ENCODE measurements at places on chromosomes 5 and 9. TPM values are rescaled to one million over a fixed set of nuclear protein-coding genes. Genes with fewer than 3 reads are reported as not detected.
A peak's percentile ranks its signal among the peaks of the same experiment; 100 is the strongest.

DNA sequence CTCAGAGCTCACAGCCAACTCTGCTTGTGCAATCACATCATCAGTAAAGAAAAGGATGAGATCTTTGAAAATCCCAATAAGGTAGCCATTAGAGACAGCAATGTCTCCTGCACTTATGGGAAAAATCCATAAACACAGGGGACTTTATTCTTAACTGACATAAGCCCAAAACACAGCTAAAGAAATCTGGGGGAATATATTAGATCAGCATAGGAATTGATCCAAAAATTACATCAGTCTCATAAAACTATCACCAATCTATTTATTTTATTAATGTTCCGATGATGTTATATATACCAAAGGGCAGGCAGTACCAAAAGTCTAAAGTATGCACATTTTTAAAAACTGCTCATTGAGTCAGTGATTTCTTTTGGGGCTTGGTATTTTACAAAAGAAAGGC, 6.9 kb downstream of the MRPS27 start:
- no peak for DNase-seq

DNA sequence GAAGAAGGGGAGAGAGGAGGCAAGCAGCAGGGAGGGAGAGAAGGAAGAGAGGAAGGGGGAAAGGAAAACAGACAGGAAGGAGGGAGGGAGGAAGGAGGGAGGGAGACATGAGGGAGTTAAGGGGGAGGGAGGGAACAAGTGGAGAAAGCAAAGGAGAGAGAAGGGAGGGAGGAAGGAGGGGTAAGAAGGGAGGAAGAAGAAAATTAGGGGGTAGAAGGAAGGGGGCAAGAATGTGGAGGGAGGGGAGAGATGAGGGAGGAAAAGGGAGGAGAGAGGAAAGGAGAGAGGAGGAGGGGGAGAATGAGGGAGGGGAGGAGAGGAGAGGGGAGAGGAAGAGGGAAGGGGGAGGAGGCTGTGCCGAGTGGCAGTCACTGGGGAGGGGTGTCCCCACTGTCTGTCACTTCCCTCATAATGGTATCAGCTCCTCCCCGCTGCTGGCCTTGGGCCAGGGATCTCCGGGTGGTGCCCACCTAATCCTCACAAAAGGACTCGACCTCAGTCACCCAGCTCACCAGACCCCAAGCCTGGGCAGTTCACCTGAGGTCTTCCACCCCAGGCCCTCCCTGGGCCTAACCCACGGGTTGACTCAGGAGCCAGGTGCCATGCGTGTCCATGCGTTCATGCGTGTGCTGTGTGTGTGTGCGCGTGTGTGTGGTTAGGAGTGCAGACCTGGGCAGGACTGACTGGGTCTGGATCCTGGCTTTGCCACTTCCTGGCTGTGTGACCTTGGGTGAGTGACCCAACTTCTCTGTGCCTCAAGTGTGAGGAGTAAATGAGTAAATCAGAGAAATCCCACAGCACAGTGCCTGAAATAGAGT, 18.1 kb downstream of the C9orf50 start:
- no peak for DNase-seq

DNA sequence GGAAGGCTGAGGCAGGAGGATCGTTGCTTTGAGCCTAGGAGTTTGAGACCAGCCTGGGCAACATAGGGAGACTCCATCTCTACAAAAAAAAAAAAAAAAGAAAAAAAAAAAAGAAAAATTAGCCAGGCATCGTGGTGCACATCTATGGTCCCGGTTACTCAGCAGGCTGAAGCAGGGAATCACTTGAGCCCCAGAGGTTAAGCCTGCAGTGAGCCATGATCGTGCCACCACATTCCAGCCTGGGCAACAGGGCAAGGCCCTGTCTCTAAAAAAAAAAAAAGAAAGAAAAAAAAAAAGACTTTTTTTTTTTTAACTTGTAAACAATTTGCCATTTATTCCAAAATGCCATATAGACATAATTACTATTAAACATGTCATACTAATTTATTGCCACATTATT, 64.5 kb downstream of the SERINC5 start:
- DNase-seq: no peak

GRCh38 chr9:104842698-104843097, 78.8 kb downstream of the NIPSNAP3B start:
- DNase-seq: no peak

- DNase-seq: no peak
Observed at GRCh38 chr9:133603135-133603927, 5.9 kb downstream of the FAM163B start.

DNA sequence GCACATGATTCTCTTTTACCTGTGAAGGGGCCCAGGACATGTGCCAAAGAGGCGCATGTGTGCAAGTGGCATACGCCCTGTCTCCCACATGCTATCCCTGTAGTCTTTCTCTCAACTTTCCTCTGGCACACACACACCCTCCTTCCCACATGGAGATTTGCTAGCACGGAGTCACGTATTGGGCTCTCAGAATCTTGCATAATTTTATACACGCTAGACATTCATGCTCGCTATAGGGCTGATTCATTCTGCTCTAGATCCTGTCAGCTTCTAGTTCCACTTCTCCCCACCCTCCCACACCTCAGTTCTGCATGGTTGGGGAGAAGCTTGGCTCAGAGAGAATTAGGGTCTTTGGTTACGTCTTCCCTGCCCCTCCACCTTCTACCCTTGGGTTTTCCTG, 72.8 kb downstream of the CD180 start:
- no peak for DNase-seq

DNA sequence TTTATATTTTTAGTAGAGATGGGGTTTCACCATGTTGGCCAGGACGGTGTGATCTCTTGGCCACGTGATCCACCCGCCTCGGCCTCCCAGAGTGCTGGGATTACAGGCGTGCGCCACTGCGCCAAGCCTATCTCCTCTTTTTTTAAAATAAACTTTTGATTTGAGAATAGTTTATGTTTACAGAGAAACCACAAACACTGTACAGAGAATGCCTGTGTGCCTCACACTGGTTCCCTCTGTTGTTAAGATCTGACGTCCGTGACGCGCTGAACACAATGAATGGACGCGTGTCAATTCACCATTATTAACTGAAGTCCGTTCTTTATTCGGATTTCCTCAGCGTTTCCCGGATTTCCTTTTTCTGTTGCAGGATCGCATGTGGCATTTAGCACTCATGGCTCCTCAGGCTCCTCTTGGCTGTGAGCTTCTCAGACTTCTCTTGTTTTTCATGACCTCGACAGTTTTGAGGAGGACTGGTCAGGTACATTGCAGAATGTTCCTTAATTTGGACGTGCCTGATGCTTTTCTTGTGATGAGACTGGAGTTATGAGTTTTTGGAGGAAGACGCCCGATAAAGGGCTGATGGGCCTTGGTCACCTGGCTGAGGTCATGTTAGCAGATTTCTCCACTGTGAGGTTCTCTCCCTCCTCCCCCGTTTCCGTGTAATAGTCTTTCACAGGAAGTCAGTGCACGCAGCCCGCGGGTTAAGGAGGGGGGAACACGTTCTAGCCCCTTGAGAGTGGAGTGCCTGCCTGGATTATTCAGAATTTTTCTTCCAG, 69.6 kb downstream of the ANKRD33B start:
- no peak for DNase-seq

- DNase-seq: no peak
Observed at GRCh38 chr9:93128011-93128714, 5.9 kb downstream of the NINJ1 start.

DNA sequence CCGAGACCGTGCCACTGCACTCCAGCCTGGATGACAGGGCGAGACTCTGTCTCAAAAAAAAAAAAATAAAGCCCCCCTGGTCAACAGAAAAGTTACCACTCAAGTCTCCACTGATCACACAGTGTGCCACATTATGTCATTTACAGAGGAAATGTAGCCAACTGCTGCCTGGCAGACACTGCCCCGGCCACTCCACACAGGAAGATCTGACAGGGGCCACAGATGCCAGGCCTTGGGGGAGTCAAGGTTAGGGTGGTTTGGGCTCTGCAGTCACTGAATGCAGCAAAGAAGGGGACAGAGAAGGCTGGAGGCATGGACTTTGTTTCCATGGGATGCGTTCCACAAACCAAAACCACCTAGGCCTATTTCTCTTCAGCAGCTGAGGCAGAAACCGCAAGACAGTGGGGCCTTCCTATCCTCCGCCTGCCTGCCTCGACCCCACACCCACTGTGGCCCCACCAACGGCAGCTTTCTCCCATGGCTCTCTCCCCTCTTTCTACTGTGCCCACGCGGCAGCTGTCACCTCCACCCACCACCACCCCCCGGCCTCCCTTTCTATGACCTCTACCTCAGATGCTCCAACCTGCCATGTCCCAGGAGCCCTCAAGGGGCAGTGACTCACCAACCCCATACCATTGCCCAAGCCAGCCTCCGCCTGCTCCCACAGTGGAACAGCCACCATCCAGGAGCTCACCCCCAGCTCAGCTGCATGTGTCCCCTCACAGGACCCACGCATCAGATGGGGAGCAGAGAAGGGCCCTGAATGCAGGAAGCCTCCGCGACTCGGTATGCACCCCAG, 12.4 kb downstream of the IPPK start:
- no peak for DNase-seq

GRCh38 chr9:33178972-33179697, 12.0 kb upstream of the B4GALT1 start:
- DNase-seq: no peak

- no peak for DNase-seq
Observed at GRCh38 chr5:50655810-50656205, 10.6 kb upstream of the PARP8 start.

DNA sequence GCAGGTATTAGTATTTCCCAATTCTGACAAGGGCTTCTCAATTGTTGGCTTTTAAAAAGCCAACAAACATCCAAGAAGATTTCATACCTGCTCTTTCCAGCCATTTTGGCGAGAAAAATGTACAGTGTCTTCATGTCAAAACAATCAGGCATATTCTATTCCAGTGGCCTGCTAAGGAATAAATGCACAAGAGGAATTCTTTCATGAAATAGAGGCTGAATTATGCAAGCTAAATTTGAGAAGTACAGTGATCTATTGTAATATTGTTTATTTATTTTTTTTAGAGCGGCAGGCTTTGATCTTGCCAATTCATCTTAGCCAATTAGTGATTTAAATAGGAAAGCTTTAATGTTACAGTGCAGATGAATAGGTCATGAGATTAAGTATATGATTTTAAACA, 49.3 kb downstream of the NLN start:
- no peak for DNase-seq

DNA sequence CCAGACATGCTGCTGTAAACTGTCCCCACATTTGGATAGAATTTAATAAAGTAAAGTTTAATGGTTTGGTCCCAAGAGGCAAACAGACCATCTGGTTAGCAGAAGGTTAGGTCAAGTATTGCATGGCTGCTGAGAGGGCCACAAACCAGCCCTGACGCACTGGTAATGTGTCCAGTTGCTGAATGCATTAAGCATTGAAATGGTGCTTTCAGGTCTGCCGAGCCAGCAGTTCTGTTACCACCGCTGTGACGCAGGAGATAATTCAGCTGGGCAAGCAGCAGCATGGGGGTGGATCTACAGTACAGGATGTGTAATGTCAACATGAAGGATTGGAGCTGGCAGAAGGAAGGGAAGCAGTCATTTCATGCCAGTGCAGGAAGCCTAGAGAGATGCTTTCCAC, 16.0 kb downstream of the ZNF462 start:
- peak; percentile 78 for DNase-seq

DNA sequence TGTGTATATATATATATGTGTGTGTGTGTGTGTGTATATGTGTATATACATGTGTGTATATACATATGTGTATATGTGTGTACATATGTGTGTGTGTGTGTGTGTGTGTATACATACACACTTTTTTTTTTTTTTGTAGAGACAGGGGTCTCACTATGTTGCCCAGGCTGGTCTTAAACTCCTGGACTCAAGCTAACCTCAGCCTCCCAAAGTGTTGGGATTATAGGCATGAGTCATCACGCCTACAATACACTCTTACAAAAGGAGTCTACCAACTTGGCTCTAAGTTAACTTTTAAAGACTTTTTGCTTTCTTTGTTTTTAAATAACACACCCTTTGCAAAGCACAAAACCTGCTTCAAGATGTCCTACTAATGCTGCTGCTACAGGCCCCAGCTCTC, 2.1 kb downstream of the C9orf78 start:
- no peak for DNase-seq

GRCh38 chr9:126125992-126126409, 200.6 kb upstream of the MVB12B start:
- DNase-seq: no peak

- no peak for DNase-seq
Observed at GRCh38 chr9:112315331-112316257, 17.8 kb downstream of the PTBP3 start.

GRCh38 chr9:19030899-19031298, 2.1 kb downstream of the SAXO1 start:
- no peak for DNase-seq

GRCh38 chr9:11973011-11973410, 720.2 kb upstream of the TYRP1 start:
- no peak for DNase-seq

GRCh38 chr9:12920437-12920836, 145.6 kb downstream of the LURAP1L start:
- DNase-seq: no peak

GRCh38 chr5:56861893-56862485, 46.6 kb downstream of the MAP3K1 start:
- no peak for DNase-seq

- no peak for DNase-seq
Observed at GRCh38 chr9:133821601-133822429, 83.7 kb upstream of the SARDH start.

DNA sequence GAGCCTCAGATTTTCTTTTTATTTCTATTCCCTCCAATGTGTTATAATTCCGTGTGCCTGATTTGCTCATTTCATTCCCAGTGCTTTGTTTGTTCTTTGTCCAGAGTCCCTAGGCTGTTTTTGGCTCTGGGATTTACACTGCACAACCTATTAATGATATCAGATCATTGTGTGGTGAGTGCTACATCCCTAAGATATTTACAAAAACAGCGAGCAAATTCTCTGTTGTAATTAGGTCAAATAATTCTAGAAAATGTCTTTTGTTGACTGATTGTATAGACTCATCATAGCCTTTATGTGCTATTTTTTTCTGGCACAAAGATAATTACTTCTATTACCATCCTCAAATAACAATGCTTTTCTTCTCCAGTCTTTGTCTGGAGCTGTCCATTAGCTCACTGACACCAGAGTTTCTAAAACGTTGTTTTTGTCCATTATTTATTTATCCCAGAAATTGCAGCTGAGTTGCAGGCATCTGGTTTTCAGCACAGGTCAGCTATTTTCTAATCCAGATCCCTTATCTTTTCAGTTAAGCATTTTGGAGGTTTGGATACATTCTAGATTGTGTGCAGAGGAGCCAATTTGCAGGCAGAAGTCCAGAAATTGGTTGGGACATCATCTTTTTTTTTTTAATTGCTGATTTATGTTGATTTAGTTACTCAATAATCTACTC, 379.9 kb upstream of the DMAC1 start:
- DNase-seq: no peak

ECSCR gene
- 513 TPM for total RNA-seq

SCGB3A2 gene
- total RNA-seq: not detected

MLANA gene
- total RNA-seq: not detected

FBXW11 gene
- 67.5 TPM for total RNA-seq

IL5 gene
- total RNA-seq: not detected

GARNL3 gene
- total RNA-seq: 3.1 TPM

ARL14EPL gene
- 0.39 TPM for total RNA-seq

NR2F1 gene
- 32.4 TPM for total RNA-seq

HSPB3 gene
- total RNA-seq: not detected

PCDHAC1 gene
- total RNA-seq: 0.07 TPM

PHAX gene
- 50.2 TPM for total RNA-seq

CCL27 gene
- total RNA-seq: 0.14 TPM

NUTM2F gene
- total RNA-seq: not detected
